ENCODE measurements at places on chromosomes 11 and 22.

DNA sequence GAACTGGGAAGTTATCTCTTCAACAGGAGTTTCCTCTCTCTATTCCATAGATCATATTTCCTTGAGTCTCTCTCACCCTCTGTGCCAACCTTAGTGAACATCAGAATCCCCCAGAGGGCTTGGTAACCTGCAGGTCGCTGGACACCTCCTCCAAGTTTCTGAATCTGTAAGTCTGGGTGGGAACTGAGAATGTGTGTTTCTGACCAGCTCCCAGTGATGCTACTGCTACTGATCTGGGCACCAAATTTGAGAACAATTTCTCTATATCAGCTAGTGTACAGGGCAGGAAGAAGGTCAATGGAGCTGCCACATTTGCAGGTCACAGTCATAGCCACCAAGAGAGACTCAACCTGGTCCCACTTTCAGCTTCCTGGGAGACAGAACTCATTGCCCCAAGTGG is 62.9 kb downstream of the RCN1 start:
- no peak for DNase-seq

GRCh38 chr22:38316364-38317121 is 690 bp downstream of the CSNK1E start:
- peak; percentile 77 for DNase-seq

- no peak for DNase-seq
These were observed 77.6 kb downstream of the MIAT start for GRCh38 chr22:26735019-26735409.

- DNase-seq: no peak
These were observed 168.6 kb upstream of the B3GAT1 start for GRCh38 chr11:134580610-134580975.

- no peak for DNase-seq
These were observed 27.3 kb downstream of the SERGEF start for GRCh38 chr11:17985517-17985916.

GRCh38 chr22:20203552-20204201 is 52.8 kb upstream of the CCDC188 start:
- DNase-seq: no peak

- DNase-seq: no peak
These were observed 31.6 kb upstream of the A4GALT start for GRCh38 chr22:42752230-42752746.

DNA sequence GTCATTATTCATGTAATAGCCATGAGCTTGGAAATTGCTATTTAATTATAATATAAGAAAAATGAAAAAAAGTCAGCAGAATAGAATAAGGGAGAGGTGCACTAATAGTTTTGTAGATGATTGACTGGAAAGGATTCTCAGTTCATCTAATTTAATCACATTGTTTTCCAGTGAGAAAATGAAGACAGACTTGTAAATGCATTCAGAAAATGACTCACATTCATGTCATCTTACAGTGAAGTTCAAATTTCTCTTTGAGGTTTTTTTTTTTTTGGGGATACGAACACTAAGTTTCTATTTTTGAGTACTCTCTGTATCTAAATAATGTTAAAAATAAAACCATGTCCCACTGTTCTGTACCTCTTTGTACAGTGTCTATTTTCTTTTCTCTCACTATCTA is 18.5 kb upstream of the OR4A16 start:
- no peak for DNase-seq

- DNase-seq: no peak
These were observed 49.6 kb upstream of the SLC35C1 start for GRCh38 chr11:45755281-45755859.

GRCh38 chr11:87351676-87352075 is 313.9 kb downstream of the TMEM135 start:
- DNase-seq: no peak

- DNase-seq: no peak
These were observed 133.9 kb upstream of the UBASH3B start for GRCh38 chr11:122521626-122522025.

- DNase-seq: no peak
These were observed 25.0 kb downstream of the KRTAP5-5 start for GRCh38 chr11:1654388-1655167.

GRCh38 chr22:35991168-35991567 is 37.5 kb downstream of the RBFOX2 start:
- DNase-seq: no peak

DNA sequence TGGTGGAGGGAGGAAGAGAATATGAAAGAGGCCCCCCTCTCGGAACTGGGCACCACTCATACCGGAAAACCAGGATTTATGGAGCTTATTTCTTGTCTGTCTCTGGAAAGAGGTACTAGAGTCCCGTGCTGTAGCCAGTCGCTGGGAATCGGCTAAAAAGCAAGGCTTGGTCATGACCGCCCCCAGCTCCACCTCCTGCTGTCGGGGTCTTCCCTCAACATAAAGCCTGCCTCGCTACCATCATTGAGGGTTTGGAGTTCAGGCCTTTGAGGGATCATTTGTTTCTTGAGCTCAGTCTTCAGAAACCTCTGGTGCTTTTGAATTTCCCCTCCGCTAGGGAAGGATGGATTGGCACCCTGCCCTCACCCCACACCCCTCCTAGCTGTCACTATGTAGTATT is 97.1 kb downstream of the TSPAN18 start:
- DNase-seq: no peak

DNA sequence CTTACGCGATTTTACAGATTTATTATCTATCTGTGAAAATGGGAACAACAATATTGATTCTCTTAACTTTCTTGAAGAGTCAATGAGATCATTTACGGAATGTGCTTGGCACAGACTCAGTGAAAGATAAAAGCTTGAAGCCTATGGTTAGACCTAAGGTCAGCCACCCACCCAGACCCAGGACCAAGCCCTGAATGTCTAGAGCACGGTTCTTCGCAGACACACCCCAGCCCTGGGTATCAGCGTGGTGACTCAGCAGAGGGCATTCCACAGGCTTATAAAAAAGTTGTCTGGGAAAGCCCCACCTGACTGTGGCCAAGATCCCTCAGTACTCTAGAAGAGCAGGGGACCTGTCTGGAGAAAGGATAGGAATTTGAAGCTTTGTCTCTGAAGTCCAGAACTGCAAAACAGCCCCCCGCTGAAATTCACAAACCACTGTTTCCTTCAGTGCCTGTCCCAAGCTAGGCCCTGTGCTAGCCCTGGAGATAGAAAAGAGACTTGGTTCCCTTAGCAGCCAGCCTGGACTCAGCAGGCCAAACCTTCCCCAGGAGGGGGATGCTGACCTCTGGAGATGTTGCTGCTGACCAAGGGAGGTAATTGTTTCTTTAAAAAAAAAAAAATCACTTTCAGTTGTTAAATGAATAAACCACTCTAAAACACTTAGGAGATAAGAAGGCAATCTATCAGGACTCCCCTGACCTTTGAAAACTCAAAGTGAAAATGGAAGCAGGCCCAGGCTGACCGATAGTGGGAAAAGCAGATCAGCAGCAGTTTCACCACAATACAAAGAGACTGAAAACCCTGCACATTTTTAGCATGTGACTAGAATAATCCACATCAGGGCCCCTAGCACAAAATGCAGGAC is 114.0 kb downstream of the ABTB2 start:
- no peak for DNase-seq

GRCh38 chr11:126495281-126496220 is 140.1 kb downstream of the ST3GAL4 start:
- no peak for DNase-seq

All from activated T-cell treated with anti-CD3 and anti-CD28 coated beads, Interleukin-2, amount 50 U/mL, for 24 hours (primary cell).